ENCODE measurements at places on chromosomes 2 and 18.

DNA sequence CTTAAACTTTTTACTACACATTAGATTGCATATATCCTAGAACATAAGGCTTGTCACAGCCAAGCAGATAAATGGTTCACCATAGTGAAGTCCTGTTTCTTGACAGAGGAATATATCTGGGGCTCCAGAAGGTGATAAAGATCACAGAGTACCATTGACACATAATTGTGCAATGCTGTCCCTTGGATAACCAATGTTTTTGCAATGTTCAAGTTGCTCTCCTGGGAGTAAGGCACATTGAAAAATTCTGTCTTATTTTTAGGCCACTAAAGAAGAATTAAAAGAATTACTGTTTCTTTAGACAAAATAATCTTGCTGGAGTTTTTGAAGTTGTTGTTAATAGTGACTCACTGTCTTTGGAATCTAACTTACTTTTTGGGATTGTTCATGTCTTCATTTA lies 1132.8 kb downstream of the LRP1B start:
- no peak for DNase-seq

- no peak for DNase-seq
Measured at GRCh38 chr18:79510731-79511241, 115.1 kb downstream of the NFATC1 start.

GRCh38 chr2:159750873-159751272 lies 38.6 kb downstream of the MARCHF7 start:
- DNase-seq: no peak

- no peak for DNase-seq
Measured at GRCh38 chr2:99472600-99472960, 17.2 kb downstream of the REV1 start.

GRCh38 chr2:54336977-54337255 lies 80.9 kb upstream of the TSPYL6 start:
- DNase-seq: no peak

DNA sequence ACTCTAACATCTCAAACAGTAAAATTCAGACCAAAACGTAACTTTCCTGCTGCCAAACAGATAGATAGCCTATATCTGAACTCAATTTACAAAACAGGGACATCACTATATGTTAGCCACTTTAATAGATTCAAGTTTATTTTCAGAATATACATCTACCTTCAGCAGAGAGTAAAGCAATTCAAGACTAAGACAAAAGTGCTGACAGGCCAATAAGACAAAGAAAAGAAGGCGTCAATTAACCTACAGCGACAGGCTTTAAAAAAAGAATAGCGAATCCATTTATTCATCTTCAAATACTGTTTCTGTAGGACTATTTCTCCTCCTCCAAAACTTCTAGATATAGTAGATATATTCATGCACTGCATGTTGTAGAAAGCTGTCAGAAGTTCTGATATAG lies 333.0 kb downstream of the GRB14 start:
- DNase-seq: no peak

DNA sequence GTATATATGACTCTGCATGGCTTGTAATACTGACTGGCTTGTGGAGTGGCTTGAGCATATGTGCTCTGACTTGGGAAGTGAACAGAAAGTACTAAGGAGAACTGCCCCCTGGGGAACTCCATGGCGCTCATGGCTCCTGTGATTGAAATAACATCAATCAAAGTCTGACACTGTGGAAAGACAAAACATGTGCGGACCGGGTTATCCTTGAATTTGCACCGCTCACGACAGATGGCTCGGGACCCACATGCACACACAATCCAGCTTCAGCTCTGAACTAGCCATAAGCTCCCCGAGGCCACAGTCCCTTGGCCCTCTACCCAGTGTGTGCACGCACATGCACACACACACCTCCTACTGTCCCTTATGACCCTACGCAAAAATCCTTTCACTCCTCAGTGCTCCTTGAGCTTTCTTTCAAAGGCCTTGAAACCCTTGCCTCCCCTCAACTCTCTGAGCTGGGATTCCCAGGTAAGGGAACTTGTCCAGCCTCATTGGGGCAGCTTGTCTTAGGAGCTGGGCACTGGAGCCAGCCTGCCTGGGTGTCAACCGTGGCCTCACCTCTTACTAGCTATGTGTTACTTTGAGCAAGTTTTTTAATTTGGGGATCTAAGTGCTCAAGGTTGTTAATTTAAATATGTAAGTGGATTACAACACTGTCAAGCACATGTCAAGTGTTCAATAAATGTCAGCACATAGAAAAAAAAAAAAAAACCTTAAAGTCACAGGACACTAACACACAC lies 43.6 kb downstream of the MRPS5 start:
- no peak for DNase-seq
